Kasumi-1 (cell line): ENCODE measurements at places on chromosomes 6 and 20.

- no peak for DNase-seq
Measured at GRCh38 chr6:39172377-39172757, 56.9 kb downstream of the KCNK5 start.

GRCh38 chr6:156980948-156981347 lies 203.8 kb downstream of the ARID1B start:
- DNase-seq: no peak

- no peak for DNase-seq
Measured at GRCh38 chr20:44224637-44225036, 14.1 kb upstream of the OSER1 start.

- DNase-seq: peak; percentile 18
Measured at GRCh38 chr6:170295510-170296422, 4.9 kb upstream of the DLL1 start.

DNA sequence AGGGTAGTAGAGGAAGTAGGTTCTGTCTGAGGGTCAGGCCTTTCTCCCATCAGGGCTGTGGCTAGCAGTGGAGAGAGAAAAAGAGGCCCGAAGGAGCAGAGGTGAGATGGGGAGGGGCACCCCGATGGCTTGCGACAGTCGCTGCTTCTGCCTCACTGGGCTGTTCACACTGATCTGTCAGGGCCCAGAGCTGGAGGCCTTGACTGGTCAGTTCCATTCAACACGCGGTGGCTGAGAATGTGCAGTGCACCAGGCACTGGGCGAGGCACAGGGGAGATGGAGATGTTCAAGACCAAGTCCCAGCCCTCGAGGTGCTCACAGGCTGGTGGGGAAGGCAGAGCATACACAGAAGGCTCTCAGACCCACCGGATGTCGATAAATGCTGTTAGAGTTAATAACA lies 21.4 kb downstream of the SLC12A5 start:
- DNase-seq: no peak

DNA sequence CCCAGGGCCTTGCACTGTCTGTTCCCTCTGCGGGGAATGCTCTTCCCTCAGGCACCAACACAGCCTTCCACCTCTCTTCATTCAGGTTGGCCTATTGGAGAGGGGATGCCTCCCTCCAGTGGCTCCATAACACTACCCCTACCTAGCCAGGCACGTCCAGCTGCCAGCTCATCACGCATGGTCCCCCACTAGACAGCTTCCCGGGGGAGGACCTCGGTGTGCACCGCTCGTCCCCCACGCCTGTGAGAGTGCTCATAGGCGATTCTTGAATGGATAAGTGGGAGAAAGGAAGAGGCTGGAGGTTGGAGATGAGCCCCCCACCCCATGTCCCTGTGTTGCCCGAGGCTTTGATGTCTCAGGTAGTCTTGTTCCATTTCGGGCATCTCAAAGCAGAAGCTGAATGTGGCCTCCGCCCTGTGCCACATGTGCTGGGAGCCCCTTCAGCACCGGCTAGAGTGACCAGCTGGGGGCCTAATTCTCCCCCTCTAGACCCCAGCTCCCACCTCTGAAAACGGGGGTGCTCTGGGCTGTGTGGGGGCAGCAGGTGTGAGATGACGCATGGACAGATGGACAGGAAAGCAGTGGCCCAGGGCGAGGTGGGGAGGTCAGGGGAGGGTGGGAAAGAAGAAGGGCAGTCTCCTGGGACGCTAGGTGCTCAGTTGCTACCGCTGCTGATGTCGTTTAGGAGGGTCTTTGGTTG lies 333.0 kb downstream of the TAF4 start:
- DNase-seq: no peak

DNA sequence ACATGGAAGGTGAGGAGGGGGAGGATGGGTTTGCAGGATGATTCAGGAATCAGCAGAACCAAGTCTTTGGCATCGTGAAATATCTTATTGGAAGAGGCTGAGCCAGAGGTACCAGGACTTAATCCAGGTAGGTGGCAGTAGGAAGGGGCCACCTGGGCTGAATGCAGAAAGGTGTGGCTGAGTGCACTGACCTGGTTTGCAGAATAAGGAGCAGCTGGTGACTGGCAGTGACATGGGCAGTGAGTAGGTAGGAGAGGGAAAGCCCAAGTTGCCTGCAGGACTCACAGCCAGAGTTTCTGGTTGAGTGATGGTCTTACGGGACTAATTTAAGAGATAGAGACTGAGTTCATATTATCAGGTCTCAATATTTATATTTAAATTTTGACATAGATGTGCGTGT lies 1.1 kb upstream of the PBOV1 start:
- DNase-seq: no peak

DNA sequence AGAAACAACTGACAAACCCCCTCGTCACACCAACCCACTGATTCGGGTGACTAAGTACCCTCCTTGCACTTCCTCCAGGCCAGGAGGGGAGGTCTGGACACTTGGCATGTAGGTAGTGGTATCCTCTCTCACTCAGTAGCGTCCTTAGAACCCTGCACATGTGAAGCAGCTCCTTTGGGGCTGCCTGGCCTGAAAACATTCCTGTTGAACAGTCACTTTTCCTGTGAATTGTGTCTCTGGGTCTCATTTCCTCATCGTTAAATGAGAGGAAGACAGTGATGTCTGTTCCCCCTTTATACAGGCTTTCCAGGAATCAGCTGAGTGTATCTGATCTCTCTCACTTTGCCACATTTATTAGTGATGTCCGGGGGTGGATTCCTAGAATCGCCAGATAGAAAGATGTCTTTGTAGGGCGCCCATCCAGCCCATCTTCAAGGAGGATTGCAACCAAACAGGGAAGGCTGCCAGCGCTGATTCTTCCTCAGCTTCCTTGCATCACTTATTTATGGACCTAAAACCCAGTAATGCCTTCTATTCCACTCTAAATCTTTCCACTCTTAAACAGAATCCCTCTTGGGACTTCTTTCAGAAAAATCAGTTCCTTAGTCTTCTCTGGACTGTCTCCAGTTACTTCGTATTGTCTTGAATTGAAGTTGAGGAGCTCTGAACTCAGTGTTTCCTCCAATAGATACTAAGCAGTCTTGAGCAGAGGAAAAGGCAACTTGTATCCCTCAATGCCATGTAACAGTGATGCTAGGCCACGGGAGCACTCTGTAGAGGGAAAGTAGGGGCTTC lies 9.4 kb upstream of the POPDC3 start:
- no peak for DNase-seq

DNA sequence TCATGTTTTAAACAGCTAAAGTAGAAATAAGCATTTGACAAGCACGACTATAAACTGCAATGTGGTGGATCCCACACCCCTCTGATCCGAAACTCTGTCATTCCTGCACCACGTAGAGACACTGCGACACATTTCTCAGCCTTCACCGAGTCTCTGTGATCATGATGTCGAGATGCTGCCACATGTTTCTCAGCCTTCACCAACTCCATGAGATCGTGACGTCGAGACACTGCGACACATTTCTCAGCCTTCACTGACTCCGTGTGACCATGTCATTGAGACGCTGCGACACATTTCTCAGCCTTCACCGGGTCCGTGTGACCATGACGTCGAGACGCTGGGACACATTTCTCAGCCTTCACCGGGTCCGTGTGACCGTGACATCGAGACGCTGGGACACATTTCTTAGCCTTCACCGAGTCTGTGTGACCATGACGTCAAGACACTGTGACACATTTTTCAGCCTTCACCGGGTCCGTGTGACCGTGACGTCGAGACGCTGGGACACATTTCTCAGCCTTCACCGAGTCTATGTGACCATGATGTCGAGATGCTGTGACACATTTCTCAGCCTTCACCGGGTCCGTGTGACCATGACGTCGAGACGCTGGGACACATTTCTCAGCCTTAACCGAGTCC lies 143.0 kb downstream of the TTLL2 start:
- no peak for DNase-seq

DNA sequence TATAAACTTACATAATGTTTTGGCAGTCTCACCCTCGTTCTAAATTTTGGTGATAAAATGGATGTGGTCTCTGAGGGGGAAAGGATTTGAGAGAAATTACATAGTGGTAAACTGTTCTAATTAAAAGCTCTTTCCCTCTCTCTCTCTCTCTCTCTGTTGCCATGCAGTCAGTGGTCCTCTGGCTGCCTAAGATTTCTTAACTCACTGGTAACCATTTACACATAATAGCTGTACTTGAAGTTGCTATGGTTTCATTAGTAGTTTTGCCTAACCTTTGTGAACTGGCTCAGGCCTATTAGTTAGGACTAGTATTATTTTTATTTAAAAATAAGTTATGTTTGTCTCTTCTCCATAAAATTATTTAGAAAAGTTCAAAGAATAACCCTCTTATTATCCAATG lies 42.0 kb downstream of the MAPK14 start:
- DNase-seq: no peak

DNA sequence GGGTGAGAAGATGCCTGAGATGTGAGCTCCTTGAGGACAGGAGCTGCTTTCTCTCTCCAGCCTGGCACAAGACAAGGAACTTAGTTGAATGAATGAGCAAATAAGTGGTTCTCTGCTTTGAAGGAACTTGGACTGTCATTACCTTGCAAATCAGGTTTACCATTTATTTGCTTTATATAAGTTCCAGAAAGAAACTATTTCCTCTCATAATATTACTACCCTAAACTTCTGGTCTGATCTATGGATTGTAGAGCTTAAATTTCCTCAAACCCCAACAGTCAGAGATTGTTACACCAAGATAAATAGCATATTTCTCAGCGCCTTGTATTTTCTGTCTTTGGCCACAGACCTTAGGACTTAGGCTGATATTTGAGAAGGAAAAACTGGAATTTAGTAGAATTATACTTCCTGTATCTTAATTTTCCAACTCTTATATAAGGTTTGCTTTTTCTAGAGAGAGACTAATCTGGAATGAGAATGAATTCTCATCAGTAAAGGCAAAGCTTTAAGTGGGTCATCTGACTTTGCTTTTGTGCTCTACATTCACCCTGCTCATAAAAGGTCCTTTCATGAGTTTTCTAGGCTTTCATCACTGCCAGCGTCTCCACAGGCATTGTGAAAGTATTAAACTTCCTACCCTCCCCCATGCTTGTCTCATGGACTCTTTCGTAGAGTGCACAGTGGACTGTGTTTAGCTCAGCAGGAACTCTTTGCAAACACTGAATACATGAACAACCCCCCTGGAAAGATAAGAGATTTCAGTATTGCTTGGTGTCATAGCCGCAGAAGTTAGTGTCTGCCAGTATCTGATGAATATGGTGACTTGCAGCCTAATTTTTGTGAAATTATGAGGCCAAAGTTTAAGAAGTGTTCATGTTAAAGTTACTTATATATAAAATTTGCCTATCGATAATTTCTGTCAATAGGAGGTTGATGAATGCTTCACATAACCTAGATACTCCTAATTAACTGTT lies 74.0 kb downstream of the PTPRA start:
- DNase-seq: peak; percentile 48

DNA sequence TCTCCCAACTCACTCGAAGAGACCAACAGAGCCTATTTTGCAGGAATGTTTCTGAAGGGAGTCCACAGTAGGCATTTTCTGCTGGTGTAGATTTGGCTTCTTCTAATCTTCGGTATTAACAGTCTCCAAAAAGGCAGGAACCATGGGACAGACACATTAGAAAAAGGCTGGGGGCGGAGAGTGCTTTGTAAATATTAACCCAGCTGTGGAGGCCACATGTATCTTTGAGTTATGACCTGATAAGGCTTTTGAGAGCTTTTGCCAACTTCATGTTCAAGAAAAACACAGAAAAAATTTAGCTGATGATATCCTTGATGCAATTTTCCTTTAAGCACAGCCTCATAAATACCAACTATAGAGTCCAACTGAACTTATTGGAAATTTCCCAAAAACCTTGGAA lies 119.4 kb upstream of the TSHZ2 start:
- DNase-seq: no peak

DNA sequence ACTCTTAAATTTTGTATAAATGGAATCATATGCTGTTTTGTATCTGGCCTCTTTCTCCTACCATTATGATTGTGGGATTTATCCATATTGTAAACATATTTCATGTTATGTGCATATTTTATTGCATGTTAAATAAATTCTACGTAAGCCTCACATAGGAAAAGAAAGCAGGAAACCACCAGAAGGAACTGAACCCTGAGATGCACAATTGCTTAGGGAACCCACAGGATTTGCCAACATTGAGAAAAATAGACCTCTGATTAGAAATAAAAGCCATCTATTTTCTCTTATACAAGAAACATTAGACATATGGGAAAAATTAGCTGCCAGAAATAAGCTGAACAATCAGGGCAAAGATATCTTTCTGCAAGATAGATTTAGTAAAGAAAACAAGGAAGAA lies 111.2 kb upstream of the CARMIL1 start:
- no peak for DNase-seq

DNA sequence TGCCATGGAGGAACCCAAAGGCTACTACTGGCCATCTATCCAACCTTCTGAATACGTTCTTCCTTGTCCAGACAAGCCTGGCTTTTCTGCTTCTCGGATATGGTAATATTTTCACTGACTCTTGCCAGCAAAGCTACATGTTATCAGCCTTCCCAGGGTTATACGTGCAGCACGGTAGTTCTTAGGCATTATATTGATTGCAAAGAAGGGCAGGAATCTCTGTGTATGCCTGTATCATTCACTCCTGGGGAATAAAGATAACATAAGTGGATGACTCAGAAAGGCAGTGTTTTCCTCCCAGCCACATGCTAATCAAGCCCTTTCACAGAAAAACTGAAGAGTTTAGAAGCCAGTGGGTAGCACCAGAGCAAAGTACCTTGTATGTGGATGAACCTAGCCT lies 98.7 kb downstream of the ADGRG6 start:
- DNase-seq: no peak

DNA sequence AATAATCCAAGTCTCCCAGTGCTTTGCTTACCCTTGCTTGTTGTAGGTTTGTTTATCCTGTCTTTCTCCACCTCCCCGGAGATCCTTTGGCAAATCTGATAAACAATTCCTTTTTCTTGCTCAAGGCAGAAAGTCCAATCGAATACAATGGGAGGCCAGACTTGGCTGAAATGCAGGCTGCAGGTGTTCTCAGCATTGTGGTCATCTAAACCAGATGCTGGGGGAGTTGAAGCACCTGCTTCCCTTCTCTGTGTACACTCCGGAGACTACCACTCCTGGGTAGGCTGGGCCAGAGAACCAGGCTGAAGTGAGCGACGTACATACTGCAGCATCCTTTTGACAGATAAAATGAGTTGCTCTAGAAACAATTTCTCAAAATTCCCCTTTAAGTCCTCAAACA lies 82.6 kb upstream of the PREP start:
- DNase-seq: no peak

GRCh38 chr6:26197933-26198721 lies 110.9 kb downstream of the HFE start:
- DNase-seq: peak; percentile 74

DNA sequence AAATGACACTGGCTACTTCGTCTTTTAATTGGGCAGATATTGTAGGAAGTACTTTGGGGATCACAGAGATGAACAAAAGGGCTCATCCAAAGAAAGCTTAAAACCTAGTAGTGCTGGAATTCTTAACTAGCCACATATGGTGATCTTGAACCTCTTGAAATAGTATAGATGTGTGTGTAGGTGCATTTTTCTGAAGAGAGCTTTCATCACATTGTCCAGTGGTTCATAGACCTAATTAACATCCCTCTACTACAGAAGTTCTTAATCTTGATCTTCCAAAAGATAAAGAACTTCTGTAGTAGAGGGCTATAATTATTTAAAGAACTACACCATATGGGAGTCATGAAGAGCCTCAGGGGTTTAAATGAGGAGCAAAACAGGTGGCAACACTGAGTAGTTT lies 2.3 kb upstream of the PRIM2 start:
- DNase-seq: no peak

- DNase-seq: no peak
Measured at GRCh38 chr20:10605547-10606195, 68.1 kb downstream of the JAG1 start.
